Left lung (tissue), 14 donors: ENCODE measurements at places on chromosomes 12 and 14.

DNA sequence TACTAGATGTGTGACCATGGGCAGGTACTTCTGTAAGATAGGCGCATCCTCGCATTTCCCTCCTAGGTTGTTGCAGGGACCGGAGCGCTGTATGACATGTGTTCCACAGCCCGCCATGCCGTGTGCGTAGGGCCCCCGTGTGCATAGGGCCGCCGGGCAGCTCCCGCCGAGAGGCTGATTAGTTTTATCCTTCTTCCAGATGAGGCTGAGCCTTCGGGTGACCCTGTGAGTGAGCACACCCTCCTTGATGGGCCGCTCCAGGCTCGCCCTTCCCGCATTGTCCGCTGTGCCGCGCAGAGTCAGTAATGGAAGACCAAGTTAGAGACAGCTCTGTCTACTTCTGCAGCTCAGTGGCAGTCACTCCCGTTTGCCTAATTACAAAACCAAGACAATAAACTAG lies 72.9 kb upstream of the DYNC1H1 start:
- H3K36me3 ChIP-seq: peaks cover 95% of the 10 kb centered on the region
- H3K27ac ChIP-seq: no peak overlapping the region

DNA sequence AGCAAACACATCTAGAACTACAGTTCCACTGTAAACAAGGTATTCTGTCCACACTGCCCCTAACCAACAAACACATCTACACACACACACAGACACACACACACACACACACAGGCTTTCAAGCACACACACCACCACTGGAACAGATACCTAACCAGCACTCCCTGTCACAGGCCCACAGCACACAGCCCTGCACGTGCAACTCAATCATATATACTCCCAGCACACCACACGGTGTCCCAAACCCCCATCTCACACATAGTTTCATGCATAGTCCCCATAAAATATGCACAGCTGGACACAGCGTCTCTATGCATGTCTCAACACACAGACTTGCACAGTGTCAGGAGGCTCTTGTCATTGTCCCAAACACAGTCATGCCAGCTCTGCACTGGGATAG lies 27.6 kb downstream of the KRT8 start:
- DNase-seq: no peak
- no peaks in the 10 kb centered on the region for H3K36me3 ChIP-seq
- no peak overlapping the region for H3K4me3 ChIP-seq
- H3K27ac ChIP-seq: no peak overlapping the region

- H3K36me3 ChIP-seq: no peaks in the 10 kb centered on the region
- no peaks in the 10 kb centered on the region for H3K27me3 ChIP-seq
- no peak for DNase-seq
- H3K4me1 ChIP-seq: no peaks in the 10 kb centered on the region
- H3K4me3 ChIP-seq: no peak overlapping the region
Measured at GRCh38 chr12:75177997-75178396, 31.6 kb downstream of the KCNC2 start.

DNA sequence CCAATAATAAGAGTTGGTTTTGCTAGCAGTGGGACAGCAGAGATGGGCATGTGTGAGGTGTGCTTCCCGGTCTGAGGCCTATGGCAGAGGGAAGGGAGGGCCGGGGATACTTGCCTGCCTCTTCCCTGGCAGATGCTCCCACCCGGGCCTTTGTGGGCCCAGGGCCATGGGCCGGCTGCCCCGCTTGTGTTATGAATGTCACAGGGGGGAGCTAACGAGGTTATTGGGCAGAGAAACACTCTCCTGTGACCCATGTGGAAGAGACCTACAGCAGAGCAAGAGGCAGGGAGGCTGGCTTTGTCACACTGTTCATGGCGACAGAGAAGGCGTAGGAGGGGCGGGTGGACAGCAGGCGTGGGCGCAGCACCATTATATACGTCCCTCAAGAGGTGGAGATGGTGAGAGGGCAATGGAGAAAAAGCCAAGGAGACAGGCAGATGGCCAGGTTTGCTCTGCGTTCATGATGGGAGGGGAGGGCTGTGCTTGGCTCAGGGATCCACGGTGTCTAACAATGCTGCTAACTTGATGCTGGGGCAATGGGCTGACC lies 13.3 kb downstream of the CCND2 start:
- H3K4me1 ChIP-seq: peaks cover 44% of the 10 kb centered on the region
- no peak overlapping the region for H3K4me3 ChIP-seq
- H3K27me3 ChIP-seq: no peaks in the 10 kb centered on the region
- no peak for DNase-seq
- H3K27ac ChIP-seq: no peak overlapping the region

DNA sequence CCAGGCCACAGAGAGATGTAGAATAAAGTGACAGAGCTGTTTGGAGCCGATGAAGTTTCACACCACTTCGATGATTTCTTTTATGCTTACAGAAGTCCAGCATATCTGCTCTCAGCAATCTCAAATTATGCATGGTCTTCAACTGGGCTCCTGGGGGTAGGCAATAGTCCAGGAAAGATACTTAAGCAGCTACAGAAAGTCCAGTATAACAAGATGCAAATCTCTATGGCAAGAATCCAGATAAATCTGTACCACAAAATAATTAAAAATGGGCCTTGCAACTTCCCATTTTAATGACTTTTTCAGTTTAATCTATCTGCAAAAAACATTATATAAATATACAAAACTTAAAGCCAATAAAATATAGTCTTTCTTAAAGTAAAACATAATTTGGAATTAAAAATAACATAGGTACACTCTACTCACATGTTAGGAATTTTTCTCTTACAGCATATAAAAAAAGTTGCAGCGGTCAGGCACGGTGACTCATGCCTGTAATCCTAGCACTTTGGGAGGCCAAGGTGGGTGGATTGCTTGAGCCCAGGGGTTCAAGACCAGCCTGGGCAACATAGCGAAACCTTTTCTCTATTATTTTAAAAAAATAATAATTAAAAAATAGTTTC lies 20.5 kb upstream of the RAD51AP1 start:
- no peak for DNase-seq
- H3K36me3 ChIP-seq: no peaks in the 10 kb centered on the region
- no peaks in the 10 kb centered on the region for H3K4me1 ChIP-seq
- no peak overlapping the region for H3K27ac ChIP-seq
- H3K4me3 ChIP-seq: no peak overlapping the region

DNA sequence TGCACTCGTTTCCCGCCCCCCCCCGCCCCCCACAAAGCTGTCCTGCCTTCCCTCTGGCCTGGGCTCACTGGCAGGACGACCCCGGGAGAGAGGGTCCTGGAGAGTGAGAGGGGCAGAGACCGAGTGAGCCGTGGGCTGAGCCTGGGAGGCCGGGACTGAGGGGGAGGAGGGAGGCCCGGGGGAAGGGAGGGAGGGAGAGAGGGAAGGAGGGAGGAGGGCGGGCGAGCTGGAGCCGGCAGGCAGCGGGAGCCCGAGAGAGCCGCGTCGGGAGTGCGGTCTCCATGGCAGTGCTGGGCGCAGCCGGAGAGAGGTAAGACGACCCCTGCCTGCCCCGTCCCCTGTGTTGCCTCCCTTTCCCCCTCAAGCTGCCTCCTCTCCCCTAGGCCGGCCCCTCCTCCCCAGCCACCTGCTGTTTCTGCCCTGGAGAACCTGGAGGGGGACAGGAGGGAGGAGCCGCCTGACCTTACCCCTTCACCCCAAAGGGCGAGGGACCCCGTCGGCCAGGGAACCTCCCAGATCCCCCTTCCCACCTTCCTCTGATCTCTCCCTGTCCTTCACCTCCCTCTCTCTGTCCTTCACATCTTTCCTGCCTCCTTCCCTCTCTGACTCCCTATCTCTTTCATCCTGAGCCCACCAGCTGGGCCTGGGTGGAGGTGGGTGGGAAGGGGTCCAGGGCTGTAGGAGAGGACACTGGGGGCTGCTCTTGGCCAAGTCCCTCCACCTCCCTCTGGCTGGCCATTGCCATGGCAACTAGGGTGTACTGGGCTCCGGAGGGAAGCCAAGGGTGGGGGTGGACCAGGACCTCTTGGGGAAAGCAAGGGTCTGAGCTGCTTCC lies at the start of gene GPR162:
Gene GPR162 (plus strand): TSS at position 231 of the 835 bp plus-strand sequence. CDS start 2,078 bp downstream, outside the sequence.
- no peaks in the 10 kb centered on the region for H3K27me3 ChIP-seq
- peak within 1 kb of the TSS; percentile 13 for H3K27ac ChIP-seq
- peaks cover 3% of the 10 kb centered on the region for H3K4me1 ChIP-seq
- peak; percentile 48 for DNase-seq
- no peaks in the 10 kb centered on the region for H3K36me3 ChIP-seq

DNA sequence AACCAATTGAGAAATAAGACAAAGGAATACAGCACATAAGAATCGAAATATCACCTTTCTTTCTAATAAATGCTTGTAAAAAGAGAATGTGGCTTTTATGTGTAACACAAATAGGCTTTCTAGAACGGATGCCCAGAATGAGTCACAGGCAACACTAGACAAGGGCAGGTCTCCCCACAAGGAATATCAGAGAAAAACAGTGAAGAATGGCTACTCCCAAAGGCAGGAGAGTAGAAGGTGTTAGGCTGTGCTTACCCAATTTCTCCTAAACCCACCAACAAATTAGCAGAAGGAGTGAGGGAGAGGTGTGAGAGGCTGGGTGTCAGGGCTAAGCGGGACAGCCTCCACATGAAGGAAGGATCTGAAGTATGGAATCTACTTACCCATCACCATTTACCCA lies 55.2 kb downstream of the GALNT4 start:
- no peaks in the 10 kb centered on the region for H3K27me3 ChIP-seq
- no peak for DNase-seq
- no peak overlapping the region for H3K27ac ChIP-seq
- no peak overlapping the region for H3K4me3 ChIP-seq
- H3K4me1 ChIP-seq: no peaks in the 10 kb centered on the region

GRCh38 chr14:100503251-100503650 lies 84.0 kb downstream of the BEGAIN start:
- H3K27me3 ChIP-seq: no peaks in the 10 kb centered on the region
- no peaks in the 10 kb centered on the region for H3K4me1 ChIP-seq
- no peaks in the 10 kb centered on the region for H3K36me3 ChIP-seq
- no peak for DNase-seq

DNA sequence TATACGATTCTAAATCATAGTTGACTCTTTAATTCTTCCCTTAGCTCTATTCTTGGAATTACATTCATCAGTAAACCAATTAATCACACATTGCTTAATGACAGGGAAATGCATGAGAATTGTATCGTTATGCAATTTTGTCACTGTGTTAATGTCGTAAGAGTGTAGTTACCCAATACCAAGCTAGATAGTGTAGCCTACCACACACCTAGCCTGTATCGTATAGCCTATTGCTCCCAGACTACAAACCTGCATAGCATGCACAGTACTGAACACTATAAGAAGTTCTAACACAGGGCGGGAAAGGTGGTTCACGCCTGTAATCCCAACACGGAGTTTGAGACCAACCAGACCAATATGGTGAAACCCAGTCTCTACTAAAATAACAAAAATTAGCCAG lies 24.7 kb downstream of the HNRNPC start:
- no peak overlapping the region for H3K27ac ChIP-seq
- peaks cover 96% of the 10 kb centered on the region for H3K4me1 ChIP-seq
- H3K4me3 ChIP-seq: no peak overlapping the region
- H3K36me3 ChIP-seq: no peaks in the 10 kb centered on the region

DNA sequence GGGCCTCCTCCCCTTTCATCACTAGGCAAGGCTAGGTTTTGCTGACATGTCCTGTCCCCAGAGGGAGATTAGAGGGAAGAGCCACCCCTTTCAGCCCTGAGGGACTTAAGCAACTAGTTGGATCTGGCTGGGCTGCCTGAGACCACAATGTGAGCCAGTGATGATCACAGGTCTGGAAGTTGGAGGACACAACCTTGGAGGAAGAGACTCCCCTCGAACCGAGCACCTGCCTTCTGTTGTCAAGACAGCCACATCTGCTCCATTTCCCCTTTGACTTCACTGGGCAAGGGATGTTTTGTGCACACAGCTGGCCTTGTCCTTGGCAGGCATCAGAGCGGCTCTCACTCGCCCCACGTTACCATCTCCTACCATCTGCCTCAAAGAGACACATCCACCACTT lies 31.4 kb downstream of the MVK start:
- H3K27me3 ChIP-seq: peaks cover 34% of the 10 kb centered on the region
- H3K4me1 ChIP-seq: no peaks in the 10 kb centered on the region
- no peak overlapping the region for H3K27ac ChIP-seq
- no peak for DNase-seq
- H3K36me3 ChIP-seq: no peaks in the 10 kb centered on the region

GRCh38 chr12:47277972-47278448 lies 198.3 kb upstream of the AMIGO2 start:
- H3K4me3 ChIP-seq: no peak overlapping the region
- H3K4me1 ChIP-seq: peaks cover 16% of the 10 kb centered on the region
- peak overlapping the region; percentile 79 for H3K27ac ChIP-seq
- H3K27me3 ChIP-seq: no peaks in the 10 kb centered on the region

DNA sequence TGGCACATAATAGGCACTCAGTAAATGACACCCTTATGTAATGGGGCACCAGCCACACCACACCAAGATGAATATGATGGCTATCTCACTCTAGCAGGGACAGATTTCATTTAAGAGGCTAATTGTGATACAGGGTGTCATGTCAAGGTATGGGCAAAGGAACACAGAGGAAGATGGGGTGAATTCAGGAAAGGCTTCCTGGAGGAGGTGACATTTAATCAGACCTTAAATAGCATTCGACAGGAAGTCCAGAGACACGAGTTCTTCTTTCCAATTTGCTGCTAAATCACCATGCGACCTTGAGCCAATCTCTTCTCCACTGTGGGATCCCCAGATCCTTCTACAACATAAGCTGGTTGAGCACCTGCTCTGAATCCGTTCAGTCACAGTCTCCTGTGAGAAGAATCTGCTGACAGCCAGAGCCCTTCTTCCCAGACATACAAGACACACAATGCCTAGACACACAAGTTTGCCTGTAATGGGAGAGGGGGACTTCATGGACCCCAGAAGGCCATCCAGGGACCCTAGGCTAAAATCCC lies 1.5 kb upstream of the DTX1 start:
- H3K27me3 ChIP-seq: peaks cover 29% of the 10 kb centered on the region
- DNase-seq: no peak
- H3K4me3 ChIP-seq: no peak overlapping the region
- H3K4me1 ChIP-seq: peaks cover 13% of the 10 kb centered on the region

DNA sequence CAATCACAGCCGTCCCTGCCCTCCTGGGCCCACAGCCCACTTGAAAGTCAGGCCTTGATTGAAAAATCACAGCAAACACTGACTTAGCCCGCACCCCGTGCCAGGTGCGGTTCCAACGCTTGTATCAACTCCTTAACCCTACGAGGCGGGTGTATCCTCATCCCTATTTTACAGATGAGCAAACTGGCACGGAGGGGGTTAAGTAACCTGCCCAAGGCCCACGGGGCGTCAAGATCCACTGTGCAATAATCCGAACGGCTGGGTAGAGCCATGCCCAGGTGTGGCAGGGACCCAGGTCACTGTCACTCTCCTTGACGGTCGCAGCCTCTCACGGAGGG lies 583 bp downstream of the DNAH10 start:
- H3K27me3 ChIP-seq: peaks cover 29% of the 10 kb centered on the region
- H3K27ac ChIP-seq: no peak overlapping the region
- no peaks in the 10 kb centered on the region for H3K4me1 ChIP-seq
- peak overlapping the region; percentile 27 for H3K4me3 ChIP-seq
- H3K36me3 ChIP-seq: peaks cover 18% of the 10 kb centered on the region

- H3K36me3 ChIP-seq: no peaks in the 10 kb centered on the region
- no peaks in the 10 kb centered on the region for H3K27me3 ChIP-seq
- no peak for DNase-seq
- no peak overlapping the region for H3K4me3 ChIP-seq
Measured at GRCh38 chr12:44117337-44117736, 281.5 kb downstream of the TMEM117 start.
